NCI-H2107 (cell line): ENCODE measurements at places on chromosomes 5 and 9.

- DNase-seq, result no peak
These were observed 59.0 kb downstream of the UNC13B start for GRCh38 chr9:35220659-35221338.

DNA sequence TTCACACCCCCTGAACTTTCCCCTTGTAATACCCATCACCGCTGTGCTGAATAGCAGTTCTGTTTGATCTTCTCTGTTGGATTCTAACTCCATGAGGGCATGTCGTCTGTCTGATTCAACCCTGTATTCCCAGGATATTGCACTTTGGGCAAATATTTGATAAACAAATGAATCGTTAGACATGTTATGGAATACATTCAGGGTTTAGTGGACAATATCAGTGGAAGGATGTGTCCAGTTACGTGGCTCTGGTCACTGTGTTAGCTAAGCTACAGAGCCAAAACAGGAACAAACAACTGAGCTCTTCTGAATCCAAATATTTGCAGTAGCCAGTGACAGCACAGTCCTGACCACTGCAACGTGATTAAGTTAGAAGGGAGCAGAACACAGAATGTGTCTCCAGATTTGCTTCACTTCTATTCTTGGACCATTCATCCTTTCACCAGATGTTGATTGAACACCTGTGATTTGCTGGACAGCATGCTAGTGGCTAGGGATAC, 13.2 kb downstream of the ANGPTL2 start:
- no peak for DNase-seq

GRCh38 chr9:91006046-91006445, 204.4 kb downstream of the SYK start:
- DNase-seq, result no peak

DNA sequence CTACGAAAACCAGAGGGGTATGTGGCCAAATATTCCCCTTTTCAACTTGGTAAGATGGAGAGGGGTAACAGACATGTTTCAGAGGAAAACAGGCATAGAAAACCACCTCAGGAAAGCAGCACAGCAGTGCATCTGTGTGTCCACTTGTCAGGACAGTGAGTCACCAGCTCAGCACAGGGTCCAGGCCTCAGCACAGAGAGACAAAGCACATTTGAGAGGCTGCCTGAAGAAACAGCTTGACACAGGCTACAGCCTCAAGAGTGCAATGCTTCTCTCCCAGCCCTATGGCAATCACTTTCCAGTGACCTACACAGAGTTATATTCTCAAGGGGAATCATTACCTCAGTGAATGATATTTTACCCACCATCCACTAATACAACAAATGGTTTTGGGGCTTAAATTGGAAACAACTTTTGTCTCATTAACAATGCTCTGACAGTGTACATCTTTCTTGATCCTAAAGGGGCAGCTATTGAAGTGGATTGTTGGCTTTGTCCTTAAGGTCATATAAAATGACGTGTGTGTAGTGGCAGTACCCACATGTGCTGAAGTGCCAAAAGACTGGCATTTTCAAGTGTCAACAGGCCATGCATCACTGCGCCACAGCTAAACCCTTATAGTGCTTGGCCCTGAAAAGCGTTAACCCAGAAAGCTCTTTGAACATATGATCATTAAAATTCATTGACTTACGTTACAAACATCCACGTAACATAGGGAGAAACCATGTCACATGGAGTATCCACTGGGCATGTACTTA, 46.4 kb downstream of the ERMP1 start:
- no peak for DNase-seq

DNA sequence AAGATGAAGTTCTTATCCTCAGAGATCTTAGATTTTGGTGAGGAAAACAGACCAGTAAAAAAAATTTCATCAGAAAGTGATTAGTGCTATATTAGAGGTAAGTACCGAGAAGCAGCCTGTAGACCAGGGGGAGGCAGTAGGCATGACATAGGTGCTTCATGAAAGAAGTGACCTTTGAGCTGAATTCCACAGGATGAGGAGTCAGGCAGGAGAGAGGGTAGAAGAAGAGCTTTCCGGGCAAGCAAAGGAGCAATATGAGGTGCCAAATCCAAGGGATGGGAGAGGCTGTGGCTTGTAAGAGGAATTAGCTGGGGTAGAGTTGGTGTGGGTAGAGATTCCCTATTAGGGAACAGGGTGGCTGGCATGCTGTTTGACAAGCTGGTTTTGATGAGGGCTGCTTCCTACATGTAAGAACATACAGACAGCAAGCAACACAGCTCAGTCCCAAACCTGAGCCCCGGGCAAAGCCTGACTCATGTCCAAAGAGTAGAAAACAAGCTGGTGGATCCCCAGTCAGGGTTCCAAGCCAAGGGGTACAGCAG, 48.4 kb upstream of the PWWP2A start:
- DNase-seq, result no peak

DNA sequence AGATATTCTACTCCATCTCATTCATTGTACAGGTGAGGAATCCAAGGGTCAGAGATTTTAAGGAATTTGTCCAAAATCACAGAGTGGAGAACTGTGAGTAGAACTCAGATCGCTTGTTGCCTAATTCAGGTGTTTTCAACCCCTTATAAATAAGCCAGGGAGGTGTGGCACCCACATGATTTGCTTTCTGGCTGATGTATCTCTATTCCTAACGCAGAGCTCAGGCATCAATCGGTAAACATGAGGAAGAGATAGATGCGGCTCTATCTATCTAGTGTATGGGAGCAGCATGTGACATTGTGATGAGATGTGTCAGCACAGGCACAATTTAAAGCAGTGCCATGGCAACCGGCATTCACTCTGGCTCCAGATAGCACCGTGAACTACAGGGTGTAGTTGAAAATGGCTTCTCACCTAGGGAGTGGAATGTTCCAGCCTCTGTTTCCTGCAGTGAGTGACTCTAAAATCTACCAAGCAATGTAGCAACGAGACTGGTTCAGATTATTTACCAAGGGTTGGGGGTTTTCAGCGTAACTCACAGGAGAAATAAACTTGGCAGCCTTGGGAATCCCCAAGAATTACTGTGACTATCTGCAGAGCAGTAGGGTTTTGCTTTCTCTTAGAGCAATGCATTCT, 53.4 kb upstream of the SUB1 start:
- no peak for DNase-seq

DNA sequence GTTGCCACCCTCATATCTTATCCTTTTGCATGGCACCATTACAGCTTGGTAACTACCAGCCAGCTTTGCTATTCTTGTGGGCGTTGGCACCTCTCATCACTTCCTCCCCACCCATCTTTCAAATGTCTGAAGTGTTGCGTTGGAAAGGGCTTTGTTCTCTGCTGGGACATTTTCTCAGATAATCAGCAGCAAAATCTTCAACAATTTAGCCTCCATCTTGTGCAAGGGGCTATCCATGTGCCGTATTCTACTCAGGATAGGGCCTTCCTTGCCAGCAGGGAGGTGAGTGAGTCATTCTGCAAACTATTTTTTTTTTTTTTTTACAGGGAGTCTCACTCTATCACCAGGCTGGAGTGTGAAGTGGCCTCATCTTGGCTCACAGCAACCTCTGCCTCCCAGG, 62.1 kb upstream of the NUDT12 start:
- no peak for DNase-seq

DNA sequence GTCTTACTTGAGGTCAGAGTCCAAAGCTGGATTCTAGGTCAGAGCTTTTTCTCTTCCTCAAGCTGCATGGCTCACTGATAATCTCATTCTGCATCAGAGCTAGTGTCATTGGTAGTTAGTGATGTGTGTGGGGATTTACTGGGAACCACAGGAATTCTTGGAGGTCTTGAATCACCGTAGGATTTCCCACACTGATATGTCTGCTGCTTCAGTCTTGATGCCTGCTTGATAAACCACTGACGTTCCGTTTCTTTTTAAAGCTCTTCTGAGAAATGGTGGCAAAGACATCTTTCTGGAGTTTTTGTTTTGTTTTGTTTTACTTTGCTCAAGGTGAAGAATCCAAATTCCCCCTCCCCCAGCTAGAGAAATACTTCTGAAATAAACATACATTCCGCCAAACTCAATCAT, 1.2 kb upstream of the GARIN3 start:
- no peak for DNase-seq

- DNase-seq, result no peak
These were observed 2.6 kb downstream of the GLIS3 start for GRCh38 chr9:4297151-4297785.

- peak; percentile 16 for DNase-seq
These were observed 340.5 kb downstream of the ARHGEF28 start for GRCh38 chr5:73966451-73966850.

GRCh38 chr9:106529616-106530015, 333.4 kb upstream of the ZNF462 start:
- no peak for DNase-seq

GRCh38 chr5:106312360-106312759, 1358.4 kb downstream of the EFNA5 start:
- no peak for DNase-seq

- DNase-seq, result no peak
These were observed 73.3 kb upstream of the IFNK start for GRCh38 chr9:27450752-27451151.

DNA sequence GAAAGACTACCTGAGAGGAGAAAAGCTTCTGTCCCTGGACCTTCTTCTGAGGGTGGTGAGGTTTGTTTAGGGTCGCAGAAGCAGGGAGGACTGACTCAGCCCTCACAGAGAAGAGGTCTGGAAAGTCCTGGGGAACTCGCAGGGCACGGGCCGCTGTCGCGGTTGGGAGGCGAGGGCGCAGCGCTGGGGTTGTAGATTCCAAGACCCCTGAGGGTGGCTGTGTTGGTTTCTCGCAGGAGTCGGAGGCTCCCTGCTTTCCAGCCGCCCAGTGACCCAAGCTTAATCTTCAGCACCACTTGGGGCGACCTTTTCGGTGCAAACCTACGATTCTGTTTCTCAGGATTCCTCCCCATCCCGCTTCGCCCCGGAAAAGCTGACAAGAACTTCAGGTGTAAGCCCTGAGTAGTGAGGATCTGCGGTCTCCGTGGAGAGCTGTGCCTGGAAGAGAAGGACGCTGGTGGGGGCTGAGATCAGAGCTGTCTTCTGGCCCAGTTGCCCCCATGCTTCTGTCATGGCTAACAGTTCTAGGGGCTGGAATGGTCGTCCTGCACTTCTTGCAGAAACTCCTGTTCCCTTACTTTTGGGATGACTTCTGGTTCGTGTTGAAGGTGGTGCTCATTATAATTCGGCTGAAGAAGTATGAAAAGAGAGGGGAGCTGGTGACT, 482 bp downstream of the SLC27A6 start:
- no peak for DNase-seq

DNA sequence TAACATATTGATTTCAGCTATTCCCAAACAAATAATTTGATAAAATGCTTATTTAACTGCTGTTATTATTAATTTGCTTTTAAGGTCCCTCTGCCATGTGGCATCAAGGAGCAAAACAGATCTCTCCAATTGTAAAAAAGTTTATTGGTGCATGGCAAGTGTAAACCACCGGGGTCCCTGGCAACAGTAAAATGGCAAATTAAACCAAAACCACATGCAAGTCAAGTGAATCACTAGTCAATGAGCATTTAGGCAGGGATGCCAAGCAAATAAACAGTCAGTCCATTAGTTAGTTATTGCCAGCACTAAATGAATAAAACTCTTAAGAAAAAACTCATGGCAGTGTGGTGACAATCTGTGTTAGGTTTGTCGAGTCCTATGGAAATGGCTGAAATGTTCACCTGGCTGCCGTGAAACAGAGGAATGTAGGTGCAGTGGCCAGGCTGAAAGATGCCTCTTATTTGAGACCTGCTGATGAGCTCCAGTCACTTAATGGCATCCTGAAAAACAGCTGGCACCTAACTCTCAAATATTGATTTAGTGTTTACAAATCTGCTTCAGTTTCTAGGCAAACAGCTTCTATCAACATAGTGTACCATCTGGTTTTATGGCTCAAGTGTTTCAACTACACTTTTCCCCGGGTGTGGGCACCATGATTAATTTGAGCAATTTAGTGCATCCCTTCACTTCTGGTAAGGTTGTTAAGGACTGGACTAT, 296.5 kb upstream of the ITGA1 start:
- DNase-seq, result peak; percentile 24

GRCh38 chr5:17203329-17204132, 13.9 kb upstream of the BASP1 start:
- no peak for DNase-seq

- DNase-seq, result no peak
These were observed 82.3 kb downstream of the SLC1A3 start for GRCh38 chr5:36688722-36689121.

GRCh38 chr9:114910541-114910940, 19.9 kb downstream of the TNFSF8 start:
- no peak for DNase-seq

GRCh38 chr5:86841000-86841644, 223.4 kb downstream of the COX7C start:
- DNase-seq, result no peak

GRCh38 chr5:72711351-72711750, 105.1 kb upstream of the TNPO1 start:
- DNase-seq, result no peak

GRCh38 chr9:124631326-124631725, 124.1 kb upstream of the NR5A1 start:
- DNase-seq, result no peak

GRCh38 chr9:100074093-100074492, 24.7 kb downstream of the ERP44 start:
- DNase-seq, result no peak

GRCh38 chr5:59299006-59299405, 594.5 kb downstream of the PDE4D start:
- DNase-seq, result no peak

GRCh38 chr5:172795318-172795977, 24.5 kb upstream of the DUSP1 start:
- DNase-seq, result no peak

- DNase-seq, result no peak
These were observed 84.2 kb downstream of the AK8 start for GRCh38 chr9:132793606-132794580.

- no peak for DNase-seq
These were observed 34.5 kb upstream of the GLIS3 start for GRCh38 chr9:4334410-4334813.

DNA sequence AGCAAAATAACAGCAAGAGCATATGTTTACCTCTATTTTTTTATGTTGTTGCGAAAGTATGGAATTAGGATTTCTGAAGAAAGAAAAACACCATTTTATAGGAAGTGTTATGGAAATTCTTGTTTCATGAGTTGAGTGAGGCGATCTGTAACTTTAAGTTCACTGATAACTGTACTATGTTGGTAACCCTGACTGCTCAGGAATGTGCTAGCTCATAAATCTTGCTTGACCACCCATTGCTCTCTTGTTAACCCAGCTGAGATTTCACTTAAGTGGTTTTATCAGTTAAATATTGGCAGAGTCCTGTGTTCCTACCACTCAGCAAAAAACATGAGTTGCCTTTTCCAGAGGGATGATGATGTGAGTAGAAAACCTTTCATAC, 91.1 kb upstream of the STARD4 start:
- DNase-seq, result no peak

GRCh38 chr9:133994353-133995011, 2.4 kb upstream of the VAV2 start:
- DNase-seq, result peak; percentile 60

DNA sequence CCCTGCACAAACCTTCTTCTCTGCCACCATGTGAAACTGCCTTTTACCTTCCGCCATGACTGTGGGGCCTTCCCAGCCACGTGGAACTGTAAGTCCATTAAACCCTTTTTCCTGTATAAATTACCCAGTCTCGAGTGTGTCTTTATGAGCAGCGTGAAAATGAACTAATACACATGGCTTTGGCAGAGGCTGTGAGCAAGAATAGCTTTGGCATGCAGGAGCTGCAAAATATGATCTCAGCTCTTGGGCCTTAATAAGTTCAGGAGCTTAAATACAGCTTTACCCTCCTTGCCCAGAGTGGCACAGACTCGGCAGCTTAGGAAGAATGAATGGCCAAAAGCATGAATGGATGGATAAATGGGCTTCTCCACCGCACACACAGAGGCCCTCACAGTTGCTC, 15.7 kb upstream of the SLC36A1 start:
- no peak for DNase-seq
